ENCODE measurements at places on chromosomes 11 and 22. TPM values are rescaled to one million over a fixed set of nuclear protein-coding genes. Genes with fewer than 3 reads are reported as not detected.

The KIF18A gene
- 8.7 TPM for polyA plus RNA-seq

DNA sequence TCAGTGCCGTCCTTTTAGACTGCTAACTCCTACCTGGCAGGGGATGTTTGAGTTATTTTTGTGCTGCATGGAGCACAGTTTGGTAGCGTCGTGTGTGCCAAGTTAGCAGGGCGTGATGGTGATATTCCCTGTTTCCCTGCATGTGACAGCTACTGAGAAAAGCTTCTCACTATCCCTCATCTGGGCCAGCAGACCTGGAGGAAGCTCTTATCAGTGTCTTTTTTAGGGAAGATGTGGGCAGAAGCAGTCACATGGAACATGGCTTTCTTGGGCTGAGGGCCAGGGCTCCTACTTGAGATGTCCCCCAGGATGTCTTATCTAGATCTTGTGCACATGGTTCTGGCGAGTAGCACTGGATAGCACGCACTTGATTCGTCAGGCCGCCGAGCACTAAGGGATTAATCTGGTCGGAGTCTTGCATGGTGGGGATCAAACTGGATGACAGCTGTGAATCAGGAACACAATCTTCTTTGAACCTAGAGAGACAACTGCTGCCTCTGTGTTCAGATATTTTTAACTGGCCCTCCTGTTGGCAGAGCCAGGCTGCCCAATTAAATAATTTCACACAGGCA, 33.8 kb downstream of the TECTA start:
- no peak for DNase-seq
- no peaks in the 10 kb centered on the region for H3K36me3 ChIP-seq
- no peak overlapping the region for H3K27ac ChIP-seq
- no peaks in the 10 kb centered on the region for H3K27me3 ChIP-seq

DNA sequence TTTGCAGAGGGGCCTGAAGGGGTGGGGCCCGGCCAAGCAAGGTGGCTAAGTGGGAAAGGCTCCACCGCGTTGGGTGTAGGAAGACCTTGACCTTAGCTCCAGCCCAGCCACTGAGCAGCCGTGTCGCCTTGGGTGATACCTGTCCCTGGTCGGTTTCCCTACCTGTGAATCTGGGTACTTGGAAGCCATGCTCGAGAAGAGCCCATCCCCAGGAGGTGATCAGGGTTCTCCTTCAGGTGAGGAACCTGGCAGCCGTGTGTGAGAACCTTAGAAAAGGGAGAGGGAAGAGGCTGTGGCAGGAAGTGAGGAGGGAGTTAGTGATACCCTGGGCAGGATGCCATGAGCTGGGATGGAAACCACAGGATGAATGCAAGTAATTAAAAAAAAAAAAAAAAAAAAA, 21.6 kb downstream of the PPARA start:
- H3K27me3 ChIP-seq: no peaks in the 10 kb centered on the region
- H3K4me3 ChIP-seq: no peak overlapping the region
- no peaks in the 10 kb centered on the region for H3K36me3 ChIP-seq
- peak; percentile 91 for DNase-seq
- H3K27ac ChIP-seq: 0 out of 2 replicates have a peak overlapping the region, but pooled peaks have one; percentile 52

- DNase-seq: no peak
- H3K27me3 ChIP-seq: 0 out of 2 replicates have a peak, but pooled peaks cover 6% of the 10 kb centered on the region
- H3K27ac ChIP-seq: no peak overlapping the region
- H3K36me3 ChIP-seq: no peaks in the 10 kb centered on the region
Measured at GRCh38 chr11:119188067-119188466, 2.8 kb downstream of the NHERF4 start.

DNA sequence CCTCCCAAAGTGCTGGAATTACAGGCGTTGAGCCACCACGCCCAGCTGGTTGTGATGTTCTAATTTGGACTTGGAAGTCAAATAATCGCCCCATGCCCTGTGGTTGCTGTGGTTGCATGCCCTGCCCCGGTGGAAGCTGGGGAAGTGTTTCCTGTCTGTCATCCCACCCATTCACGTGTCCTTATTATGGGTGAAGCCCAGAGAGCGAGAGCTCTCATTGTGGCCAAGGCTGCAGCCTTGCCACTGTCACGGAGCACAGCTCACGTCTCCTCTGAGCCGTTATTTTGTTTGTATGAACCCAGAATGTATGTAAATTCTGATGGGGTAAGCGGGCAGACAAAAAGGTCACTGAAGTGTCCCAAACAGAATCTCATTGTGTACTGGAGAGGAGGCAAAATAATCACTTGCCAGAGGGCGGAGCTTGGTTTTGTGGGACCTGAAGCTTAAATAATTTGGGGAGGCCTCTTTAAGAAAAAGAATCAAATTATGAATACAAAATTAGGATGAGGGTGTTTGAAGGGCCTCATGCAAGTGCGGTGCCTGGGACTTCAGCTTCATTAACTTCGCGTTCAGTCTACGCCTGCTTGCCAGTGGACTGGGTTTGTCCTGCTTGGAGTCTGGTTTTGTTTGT, 25.8 kb upstream of the TREH start:
- no peaks in the 10 kb centered on the region for H3K27me3 ChIP-seq
- DNase-seq: no peak
- H3K36me3 ChIP-seq: no peaks in the 10 kb centered on the region
- no peak overlapping the region for H3K27ac ChIP-seq

The EXPH5 gene
- polyA plus RNA-seq: not detected

DNA sequence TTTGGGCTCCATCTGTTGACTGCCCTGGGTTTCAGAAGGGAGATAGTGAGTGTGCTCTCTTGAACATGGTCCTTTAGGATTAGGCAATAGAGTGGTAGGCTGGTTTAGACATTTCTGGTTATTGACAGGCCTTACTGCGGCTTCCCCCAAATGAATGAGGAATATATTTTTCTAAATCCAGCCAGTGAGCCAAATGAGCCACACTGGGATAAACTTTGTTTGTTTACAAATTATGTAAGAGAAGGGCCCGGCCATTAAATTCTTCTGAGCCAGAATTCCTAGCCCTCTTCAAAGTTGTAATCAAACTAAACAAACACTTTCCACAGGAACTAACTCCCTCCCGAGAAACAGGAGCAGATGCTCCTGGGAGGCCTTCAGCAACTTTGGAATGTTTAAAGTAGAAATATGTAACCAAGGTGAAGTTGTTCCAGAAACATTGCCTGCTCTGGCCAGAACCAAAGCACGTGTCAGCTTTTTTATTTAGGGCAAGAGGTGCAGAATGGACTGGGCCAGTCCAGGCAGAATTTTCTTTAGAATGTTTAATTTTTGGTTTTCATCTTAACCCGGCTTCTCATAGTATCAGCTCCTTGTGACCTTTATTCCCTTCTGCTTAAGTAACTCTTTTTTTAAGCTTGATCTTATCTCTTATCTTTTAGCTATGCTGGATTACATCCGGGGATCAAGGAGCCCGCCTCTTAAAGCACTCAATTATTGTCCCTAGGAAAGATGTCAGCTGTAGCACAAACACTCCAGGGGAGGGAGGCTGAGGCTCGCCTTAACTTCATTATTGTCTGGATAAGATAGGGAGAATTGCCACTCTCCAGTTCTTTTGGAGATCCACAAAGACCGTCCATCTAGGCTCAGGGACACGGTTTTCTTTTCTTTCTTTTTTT, 28.7 kb downstream of the ZNRF3 start:
- H3K27me3 ChIP-seq: no peaks in the 10 kb centered on the region
- H3K4me3 ChIP-seq: no peak overlapping the region
- peaks cover 9% of the 10 kb centered on the region for H3K4me1 ChIP-seq
- H3K27ac ChIP-seq: no peak overlapping the region
- H3K36me3 ChIP-seq: no peaks in the 10 kb centered on the region

DNA sequence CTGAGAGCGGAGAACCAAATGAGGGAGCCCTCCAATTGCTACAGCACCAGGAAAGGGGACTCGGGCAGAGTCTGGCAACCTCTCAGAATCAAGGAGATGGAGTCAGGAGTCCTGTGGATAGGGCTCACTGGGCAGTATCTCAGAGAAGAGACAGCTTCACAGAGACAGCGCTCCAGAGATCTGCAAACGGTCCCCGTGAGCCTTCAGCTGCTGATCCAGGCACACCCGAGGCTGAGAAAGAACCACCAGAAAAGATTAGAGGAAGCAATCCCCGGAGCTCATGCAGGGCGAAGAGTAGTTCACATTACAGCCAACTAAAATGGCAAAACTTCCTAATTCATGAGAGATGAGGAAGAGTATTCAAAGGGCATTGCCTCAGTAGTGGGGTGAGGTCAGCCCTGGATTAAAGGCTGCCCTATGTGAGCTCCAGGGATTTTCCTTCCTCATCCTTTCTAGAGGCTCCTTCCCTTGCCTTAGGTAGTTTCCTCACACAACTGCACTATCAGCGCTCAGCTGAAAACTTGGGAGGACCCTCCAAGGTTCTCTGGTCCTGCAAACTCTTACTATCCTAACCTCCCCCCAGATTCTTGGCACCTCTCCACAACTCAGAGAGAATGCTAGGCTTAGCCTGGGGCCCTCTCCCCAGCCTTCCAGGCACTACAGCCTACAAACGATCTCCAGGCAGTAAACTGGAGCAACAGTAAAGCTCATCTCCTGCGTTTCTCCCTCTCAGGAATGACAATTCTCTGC, 23.7 kb downstream of the SCN4B start:
- H3K4me3 ChIP-seq: no peak overlapping the region
- H3K36me3 ChIP-seq: no peaks in the 10 kb centered on the region
- no peaks in the 10 kb centered on the region for H3K4me1 ChIP-seq
- DNase-seq: no peak
- H3K27me3 ChIP-seq: no peaks in the 10 kb centered on the region

The OR51A7 gene
- not detected for polyA plus RNA-seq

The GPHA2 gene
- polyA plus RNA-seq: not detected

The OR52A1 gene
- polyA plus RNA-seq: not detected
